Activated CD4-positive, alpha-beta T cell treated with anti-CD3 and anti-CD28 coated beads, Interleukin-2, amount 10 ng/mL, durations not matched to agents 7 days and 5 days (primary cell): ENCODE measurements at places on chromosomes 7 and 10. TPM values are rescaled to one million over a fixed set of nuclear protein-coding genes. Genes with fewer than 3 reads are reported as not detected.

GRCh38 chr10:43039624-43040481 is 37.0 kb upstream of the RET start:
- no peak for DNase-seq

DNA sequence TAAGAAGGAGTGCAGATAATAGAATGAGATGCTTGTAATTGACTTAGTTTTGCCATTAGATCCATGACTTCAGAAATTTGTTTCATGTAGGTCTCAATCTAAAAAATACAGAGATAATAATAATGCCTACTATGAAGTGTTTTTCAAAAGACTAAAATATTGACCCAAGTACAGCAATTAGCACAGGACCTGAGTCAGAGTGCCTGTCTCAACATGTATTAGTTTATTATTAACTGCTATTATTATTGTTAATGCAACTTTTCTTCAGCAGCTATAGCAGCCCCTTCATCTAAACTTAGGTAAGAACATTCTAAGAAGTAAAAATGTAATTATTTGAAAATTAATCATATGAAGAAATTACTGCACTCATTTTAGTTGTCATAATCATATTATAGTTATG is 82.9 kb upstream of the HGF start:
- DNase-seq: no peak

DNA sequence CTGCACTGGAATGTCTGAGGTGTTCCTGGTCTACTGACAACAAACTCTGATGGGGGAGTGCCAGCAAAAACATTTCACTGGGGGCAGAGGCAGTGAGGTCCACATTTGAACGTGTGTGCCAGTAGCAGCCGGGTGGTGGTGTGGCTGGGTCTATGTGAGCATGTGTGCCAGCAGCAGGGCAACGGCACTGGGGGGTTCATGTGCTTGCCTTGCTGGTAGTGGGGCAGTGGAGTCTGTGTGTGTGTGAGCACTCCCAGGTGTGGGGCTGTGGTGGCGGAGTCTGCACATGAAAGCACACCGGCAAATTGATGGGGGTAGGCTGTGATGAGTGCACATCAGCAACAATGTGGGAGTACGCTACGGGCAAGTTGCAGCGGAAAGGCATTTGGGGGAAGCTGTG is 49.4 kb upstream of the SORCS1 start:
- DNase-seq: no peak

DNA sequence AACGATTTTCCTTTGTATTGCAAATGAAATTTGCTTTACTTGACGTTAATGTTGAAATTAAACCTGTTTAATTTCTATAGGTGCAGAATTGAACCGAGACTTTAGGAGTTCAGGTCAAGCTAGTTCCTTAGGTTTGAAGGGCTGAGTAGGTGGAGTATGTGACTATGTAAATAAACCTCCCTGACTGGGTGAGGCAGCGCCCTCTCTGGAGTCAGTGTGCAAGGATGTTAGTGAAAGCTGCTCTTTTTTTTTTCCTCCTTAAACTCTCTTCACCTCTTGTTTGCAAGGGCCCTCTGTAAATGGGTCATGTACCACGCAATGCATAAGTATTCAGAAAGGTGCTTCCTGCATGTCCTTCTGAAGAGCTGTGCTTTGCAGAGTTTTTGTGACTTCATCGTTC is 33.8 kb downstream of the GALNT17 start:
- no peak for DNase-seq

DNA sequence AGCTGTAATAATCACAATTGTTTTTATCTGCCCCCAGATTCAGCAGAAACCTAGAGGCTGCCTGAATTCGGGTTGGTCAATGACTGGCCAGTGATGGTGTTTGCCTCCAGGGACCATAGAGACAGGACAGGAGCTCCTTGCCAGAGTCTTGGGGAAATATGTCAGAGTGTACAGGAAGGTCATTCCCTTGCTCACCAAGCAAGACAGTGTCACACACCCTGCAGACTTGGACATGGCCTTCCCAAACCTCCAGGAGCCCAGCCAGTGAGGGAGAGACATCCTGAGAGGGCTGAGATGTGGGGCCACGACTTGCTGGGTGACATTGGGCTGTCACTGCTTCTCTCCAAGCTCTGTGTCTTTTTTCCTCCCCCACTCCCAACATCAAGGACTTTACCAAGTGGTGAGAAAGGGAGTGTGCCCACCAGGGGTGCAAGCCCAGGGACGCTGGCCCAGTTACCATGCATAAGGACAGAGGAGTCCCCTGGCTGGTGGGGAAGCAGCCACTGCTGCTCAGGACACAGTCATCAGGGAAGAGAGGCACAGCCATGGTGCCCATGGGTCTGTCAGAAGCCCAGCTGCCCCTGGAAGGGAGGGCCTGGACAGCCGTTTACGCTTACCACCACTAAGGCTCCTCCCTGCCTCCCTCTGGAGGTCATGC is 25.3 kb upstream of the C10orf53 start:
- no peak for DNase-seq

- DNase-seq: no peak
Measured at GRCh38 chr7:54429111-54429510, 113.1 kb upstream of the VSTM2A start.

DNA sequence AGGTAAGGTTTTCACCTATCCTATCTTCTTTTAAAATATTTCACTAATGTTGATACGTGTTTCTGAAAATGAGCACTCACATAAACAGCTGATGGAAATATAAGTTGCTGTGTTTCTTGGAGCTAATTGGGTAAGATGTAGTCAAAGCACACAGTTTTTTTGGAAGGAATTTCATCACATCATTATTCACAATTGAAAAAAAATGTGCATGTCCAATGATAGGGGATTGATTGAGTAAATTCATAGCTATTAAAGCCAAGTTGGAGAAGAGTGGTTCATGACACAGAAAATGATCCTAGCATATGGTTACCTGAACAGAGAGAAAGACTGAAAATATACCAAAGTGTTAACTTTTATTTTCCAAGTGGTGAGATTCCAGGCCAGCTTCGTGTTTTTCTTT is 29.6 kb downstream of the GLI3 start:
- DNase-seq: no peak

DNA sequence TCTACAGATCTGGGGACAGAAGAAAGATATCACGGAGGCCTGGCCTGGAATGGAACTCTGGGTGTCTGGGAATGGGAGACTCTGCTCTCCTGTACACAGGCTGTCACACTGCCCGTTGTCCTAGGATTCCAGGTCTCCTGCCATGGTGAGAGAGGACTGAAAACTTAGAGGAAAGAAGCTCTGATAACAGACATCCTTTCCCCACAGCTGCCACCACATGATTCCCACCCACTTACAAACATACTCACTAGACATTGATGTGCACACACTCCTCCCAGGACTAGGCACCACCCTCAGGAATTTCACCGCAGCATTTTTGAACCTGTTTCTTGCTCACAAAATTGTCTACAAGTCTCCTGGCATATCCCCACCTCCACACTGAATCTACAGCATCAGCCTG is 5.7 kb downstream of the ZNF92 start:
- DNase-seq: no peak

- no peak for DNase-seq
Measured at GRCh38 chr7:102081244-102081627, 205.4 kb upstream of the SH2B2 start.

- DNase-seq: no peak
Measured at GRCh38 chr10:759898-760477, 70.5 kb upstream of the DIP2C start.

- no peak for DNase-seq
Measured at GRCh38 chr7:102221961-102222360, 64.7 kb upstream of the SH2B2 start.

GRCh38 chr10:48494073-48494472 is 110.8 kb downstream of the ARHGAP22 start:
- DNase-seq: peak; percentile 16

GRCh38 chr7:73366990-73367389 is 39.0 kb downstream of the FKBP6 start:
- no peak for DNase-seq

GRCh38 chr7:51702673-51703072 is 386.1 kb upstream of the COBL start:
- DNase-seq: no peak

DNA sequence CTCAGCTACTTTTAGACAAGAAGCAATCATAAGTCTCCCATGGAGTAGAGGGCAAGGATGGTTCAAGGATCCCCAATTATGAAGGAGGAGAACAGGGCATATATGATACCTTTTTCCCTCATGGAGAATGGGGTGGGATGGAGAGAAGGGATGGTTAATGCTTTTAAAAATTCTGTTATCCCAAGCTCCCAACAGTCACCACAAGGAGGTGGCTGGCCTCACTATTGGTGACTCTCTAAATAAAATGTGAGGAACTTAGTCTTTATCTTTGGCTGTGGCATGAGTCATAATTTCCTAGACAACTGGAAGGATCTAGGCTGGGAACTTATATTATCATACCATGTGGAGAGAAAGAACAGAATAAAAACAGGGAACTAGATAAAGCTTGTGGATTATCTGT is 297.0 kb downstream of the PHTF2 start:
- DNase-seq: no peak

DNA sequence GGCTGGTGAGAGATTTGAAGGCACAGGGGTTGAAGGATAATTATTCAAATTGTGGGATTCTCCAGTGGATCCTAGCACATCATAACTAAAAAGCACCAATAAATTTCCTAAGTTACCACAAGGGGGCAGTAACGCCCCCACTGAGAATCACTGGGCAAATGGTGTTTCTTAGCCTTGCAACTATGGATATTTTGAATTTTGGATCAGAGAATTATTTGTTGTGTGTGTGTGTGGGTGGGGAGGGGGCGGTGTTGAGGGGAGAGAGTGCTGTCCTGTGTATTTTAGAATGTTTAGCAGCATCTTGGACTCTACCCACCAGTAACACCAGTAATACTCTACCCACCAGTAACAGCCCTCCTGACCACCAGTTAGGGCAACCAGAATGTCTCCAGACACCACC is 63.3 kb upstream of the PRKG1 start:
- peak; percentile 30 for DNase-seq

DNA sequence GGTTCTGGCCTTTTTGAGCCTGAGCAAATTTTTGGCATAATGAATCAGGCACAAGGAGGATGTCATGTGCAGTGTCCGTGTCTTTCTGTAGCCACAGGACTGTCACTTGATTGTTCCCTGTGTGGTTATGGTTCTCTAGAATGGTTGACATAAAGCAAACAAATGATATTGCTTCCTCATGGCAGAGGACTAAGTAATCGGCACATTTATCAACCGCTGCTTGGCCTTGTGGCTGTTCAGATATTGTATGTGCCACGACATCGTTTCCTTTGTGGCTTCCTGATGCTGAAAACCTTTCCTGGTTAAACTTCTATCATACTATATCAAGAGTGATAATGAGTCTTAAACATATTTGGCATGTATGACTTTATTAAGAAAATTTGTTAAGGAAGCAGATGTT is 598.8 kb downstream of the SUGCT start:
- no peak for DNase-seq

DNA sequence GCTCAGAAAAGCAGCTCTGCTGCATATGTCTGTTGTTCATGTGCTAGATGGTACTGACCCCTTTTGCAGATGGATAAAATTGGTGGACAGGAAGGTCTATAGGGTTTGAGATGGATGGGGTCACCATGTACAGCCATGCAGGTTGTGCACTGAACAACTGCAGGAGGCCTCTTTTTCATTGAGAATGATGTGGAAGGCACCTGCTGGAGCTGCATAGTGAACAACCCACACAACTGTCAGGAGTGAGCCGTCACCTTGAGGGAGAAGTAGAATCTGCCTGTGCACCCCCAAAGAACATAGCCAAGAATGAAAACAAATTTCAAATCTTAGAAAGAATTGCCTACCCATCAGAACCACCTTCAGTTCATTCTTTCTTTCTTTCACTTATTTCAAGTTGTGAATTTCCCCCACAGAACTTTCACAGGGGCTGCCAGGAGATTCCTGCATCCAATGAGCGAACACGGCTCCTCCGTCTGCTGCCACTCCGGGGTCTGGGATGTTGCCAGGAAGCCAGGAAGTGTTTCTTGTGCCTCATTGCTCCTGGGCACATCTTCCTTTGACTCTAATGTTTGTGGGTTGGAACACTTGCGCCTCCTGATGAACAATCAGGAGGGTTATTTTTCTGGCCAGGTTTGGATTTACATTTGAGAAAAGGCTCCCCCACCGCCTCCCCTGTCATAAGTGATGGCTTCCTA is 53.7 kb upstream of the DOCK1 start:
- no peak for DNase-seq

DNA sequence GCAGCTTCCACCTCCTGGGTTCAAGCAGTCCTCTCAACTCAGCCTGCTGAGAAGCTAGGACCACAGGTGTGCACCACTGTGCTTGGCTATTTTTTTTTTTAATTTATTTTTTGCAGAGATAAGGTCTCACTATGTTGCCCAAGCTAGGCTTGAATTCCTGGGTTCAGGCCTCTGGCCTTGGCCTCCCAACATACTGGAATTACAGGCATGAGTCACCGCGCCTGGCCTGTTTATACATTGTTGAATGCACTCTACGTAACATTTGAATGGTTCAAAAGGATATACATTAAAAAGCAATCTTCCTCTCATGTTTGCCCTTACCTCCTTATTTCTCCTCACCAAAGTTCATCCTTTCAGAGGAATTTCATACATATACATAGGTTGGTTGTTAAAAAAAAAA is 7.2 kb upstream of the SNX10 start:
- no peak for DNase-seq

- no peak for DNase-seq
Measured at GRCh38 chr10:130689743-130690626, 553.8 kb downstream of the GLRX3 start.

DNA sequence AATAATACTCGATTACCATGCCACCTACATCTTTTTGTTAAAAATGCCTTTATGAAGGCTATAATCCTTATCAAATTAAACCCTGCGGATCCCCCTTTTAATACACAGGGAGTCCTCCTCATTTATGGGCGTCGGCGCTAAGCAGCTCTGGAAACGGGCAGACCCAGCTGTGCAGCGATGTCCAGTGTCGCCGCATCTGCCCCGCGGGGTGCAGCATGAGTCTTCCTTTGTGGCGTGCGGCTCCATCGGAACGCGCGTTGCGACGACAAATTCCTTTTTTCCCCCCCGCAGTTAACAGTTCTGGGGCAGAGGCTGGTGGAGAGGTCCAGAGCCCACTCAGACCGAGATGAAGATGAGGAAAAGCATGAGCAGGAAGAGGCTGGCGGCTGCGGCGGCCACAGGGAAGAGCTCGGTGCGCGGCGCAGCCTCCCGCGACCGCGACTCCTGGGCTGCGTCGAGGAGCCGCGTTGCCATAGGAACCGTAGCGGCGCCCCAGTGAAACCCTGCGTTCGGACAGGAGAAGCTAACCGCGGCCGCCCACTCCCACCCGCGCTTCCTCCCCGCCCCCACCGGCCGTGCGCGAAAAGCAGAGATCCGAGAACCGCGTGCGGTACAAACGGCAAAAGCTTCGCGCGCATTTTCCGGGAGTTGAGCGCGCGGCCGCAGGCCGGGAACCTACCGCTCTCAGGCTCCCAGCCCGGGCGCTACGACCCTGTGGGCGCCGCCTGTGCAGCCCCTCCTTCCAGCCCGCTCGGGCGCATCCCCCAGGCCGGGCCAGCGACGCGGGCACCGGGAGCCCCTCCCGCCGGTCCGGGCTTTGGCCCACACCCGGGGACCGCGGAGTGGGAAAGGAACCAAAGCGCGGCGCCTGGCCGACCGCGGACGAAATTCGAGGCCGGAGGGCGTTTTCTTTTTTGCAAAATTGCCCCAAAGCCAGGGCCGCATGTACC is 130.6 kb downstream of the SPAG6 start:
- peak; percentile 29 for DNase-seq

RAMP3 gene
- not detected for total RNA-seq

SNX10 gene
- total RNA-seq: 28.1 TPM

GRID2IP gene
- not detected for total RNA-seq

PON2 gene
- 4.2 TPM for total RNA-seq
